ENCODE measurements at places on chromosomes 4 and X.

- no peak for DNase-seq
These were observed 289.7 kb downstream of the HS3ST1 start for GRCh38 chr4:11138964-11139363.

GRCh38 chrX:44012484-44013096 lies 39.4 kb upstream of the NDP start:
- DNase-seq: peak; percentile 0

- DNase-seq: no peak
These were observed at the start of gene TRO for GRCh38 chrX:54920610-54921426. Gene TRO (plus strand): TSS chrX:54920824. CDS start chrX:54922247, 1,423 bp downstream.

DNA sequence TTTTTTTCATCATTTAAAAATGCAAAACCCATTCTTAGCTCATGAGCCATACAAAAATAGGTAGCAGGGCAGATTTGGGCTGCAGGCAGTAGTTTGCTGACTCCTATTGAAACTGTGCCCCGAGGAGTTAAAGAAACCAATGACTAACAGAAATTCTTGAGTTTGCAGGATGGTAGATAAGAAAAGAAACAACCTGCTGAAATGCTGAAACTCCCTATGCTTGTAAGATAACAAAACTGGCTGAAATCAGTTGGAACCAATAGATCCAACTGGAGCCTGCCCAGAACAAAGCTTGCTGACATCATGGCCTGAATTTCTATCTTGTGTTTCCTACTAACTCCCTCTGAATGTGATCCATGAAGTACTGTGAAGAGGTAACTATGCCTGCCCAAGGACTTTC lies 68.6 kb downstream of the ANOS1 start:
- no peak for DNase-seq

- no peak for DNase-seq
These were observed 1.8 kb upstream of the NAA15 start for GRCh38 chr4:139299536-139299935.

DNA sequence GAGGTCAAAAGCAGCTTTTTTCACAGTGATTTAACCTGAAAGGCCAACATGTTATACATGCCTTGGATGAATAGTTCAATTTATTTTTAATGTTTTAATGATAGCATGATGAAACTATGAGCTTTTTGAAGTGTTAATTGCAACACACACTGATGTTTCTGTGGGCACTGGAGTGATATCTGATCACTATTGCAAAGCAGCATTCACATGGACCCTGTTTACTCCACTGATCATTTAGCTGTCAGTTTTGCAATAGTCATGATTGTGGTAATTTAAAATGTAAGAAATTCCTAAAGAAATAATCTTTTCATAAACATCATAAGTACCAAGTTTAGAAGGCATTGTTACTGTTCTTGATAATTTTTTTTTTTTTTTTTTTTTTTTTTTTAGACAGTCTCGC lies 74.1 kb downstream of the ARSJ start:
- DNase-seq: no peak

DNA sequence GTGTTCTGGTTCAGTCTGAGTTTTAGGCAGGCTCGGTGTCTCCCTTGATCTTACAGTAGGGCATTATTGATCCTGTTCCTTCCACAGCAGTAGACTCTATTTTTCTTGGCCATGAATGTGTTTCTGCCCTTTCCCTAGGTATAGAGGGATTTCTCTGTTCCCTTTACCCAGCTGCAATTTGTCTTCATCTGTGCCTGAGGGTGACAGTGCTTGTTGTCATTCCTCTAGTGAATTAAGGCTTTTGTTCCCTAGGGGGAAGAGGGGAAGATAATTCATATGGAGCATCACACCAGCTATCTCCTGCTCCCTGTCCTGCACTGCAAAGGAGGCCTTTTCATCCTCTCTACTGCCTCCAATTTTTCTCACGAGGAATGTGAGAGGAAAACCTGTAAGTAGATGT lies 39.7 kb upstream of the CXorf51A start:
- no peak for DNase-seq

GRCh38 chr4:55038176-55038890 lies 87.1 kb downstream of the KDR start:
- no peak for DNase-seq

DNA sequence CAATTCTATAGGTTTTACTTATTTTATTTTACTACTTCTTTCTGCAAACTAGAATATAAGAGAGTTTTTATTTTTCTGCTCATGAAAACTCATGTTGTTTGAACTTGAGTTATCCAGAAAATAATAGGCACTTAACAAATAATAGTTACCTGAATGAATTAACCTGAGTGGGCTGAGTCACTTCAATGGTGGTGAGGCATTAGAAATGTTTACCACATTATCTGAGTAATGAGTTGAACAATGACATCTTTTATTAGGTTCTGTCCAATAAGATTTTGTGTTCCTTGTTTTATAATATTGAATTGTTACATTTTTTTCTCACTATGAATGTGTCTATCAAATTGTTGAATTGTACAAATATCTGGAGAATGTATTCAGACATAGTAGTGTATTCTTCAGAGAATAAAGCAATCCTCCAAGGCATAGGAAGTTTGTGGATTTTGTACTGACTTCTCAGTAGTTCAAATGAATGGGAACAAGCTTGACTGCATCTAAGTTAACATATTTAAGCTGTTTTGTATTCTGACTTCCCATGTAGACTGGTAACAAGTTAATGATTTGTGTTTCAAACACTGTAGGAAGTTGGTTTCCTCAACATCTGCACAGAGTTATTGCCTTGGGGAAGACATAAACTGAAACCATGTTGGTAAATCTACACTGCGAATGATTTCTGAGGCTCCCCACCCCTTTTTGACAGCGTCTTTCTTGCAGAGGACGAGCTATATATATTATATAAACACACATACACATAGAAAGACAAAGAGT lies 1808.9 kb upstream of the TENM3 start:
- no peak for DNase-seq

GRCh38 chr4:110898290-110898689 lies 275.4 kb upstream of the PITX2 start:
- DNase-seq: no peak

GRCh38 chrX:122219735-122220134 lies 964.3 kb upstream of the GRIA3 start:
- DNase-seq: no peak

DNA sequence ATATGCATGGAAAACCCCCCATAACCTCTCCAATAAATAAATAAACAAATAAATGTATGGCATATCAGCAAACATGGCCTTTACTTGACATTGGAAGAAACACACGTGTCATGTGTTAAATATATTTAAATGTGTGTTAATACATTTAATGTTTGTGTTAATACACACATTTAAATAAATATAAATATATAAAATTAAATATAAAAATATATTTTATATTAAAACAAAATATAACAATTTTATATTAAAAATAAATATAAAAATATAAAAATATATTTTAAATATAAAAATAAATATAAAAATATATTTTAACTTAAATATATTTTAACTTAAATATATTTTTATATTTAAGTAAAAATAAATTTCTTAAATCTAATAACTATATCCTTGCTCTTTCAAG lies 187.6 kb upstream of the CXXC4 start:
- DNase-seq: no peak

- no peak for DNase-seq
These were observed 49.6 kb downstream of the DKK2 start for GRCh38 chr4:106986486-106986885.

- DNase-seq: no peak
These were observed 32.9 kb upstream of the SPRY1 start for GRCh38 chr4:123363729-123364128.

DNA sequence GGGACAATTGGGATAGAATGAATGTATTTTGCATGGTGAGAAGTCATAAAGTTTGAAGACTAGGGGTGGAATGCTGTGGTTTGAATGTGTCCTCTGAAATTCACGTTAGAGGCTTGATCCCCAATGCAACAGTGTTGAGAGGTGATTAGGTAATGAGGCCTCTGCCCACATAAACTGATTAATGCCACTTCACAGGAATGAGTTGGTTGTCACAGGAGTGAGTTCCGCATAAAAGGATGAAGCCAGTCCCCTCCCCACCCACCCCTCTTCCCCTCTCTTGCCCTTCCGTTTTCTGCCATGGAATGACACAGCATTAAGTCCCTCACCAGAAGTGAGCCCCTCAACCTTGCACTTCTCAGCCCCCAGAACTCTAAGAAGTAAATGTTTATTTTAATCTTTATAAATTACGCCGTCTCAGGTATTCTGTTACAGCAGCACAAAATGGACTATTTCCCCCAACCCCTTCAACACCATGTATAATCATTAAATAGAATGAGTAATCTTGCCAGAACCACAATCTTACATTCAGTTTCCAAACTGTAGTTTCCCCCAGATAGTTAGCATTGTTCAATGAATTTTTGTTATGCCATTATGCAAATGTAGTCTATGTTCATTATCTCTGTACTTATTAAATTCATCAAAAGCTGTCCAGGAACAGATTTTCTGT lies 5.5 kb upstream of the MMAA start:
- DNase-seq: no peak

GRCh38 chr4:17780501-17781299 lies 721 bp downstream of the FAM184B start:
- no peak for DNase-seq

DNA sequence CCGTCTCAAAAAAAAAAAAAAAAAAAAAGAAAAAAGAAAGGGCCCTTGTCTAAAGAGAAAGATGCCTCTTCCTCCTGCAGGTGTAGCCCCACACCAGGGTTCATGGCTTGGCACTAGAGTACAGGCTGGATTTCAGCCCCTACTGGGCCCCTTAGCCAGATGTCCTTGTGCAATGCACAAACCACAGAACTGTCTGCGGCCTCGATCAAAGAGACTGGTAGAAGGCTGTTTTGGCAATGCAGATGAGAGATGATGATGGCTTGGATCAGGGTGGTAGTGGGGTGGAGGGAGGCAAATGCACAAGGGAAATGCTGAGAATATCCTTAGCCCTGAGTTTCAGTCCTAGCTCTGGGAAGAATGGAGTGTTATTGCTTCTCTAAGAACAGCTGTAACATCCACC lies 26.5 kb upstream of the TSR2 start:
- no peak for DNase-seq

DNA sequence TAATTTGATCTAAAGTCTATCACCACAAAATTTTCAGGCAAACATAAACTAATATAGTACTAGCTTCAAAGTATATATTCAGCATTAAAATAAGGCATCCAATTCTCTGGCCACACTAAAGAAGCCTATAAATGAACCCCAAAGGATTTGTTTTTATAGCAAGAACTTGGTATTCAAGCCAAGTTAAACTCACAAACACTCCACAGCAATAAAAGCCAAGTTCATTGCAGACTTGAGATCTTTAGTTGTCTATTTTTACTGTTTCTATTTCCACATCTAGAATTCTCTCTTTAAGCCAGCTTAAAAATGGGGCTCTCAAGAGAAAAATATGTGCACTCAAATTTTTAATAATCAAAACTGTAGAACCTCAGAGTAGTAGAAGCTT lies 51.1 kb downstream of the WDFY3 start:
- DNase-seq: no peak

- no peak for DNase-seq
These were observed 21.1 kb upstream of the HSFX4 start for GRCh38 chrX:149908308-149908707.

- no peak for DNase-seq
These were observed 10.2 kb upstream of the TMEM185A start for GRCh38 chrX:149641835-149642234.

- DNase-seq: no peak
These were observed at the start of gene POU3F4 for GRCh38 chrX:83508006-83508405. Gene POU3F4 (plus strand): TSS chrX:83508290. CDS start chrX:83508325, 35 bp downstream.
